ENCODE measurements at places on chromosomes 11 and 22. TPM values are rescaled to one million over a fixed set of nuclear protein-coding genes. Genes with fewer than 3 reads are reported as not detected.

DNA sequence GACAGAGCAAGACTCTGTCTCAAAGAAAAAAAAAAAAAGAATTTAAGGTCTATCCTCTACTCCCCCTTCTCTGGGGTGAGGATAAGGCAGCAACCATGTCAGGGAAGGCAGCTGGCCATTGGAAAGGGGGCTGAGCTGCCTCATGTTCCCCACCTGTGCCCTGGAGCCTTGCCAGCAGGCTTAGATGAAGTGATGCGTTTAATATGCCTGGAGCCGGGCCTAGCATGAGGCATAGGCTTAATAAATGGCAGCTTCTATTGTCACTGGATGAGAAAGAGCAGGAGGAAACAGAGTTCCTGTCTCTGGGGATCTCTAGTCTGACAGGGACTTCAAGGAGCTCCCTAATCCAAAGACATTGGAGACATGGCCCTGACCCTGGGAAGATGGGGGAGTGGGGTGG, 3.2 kb upstream of the KCNE3 start:
- DNase-seq: no peak

- no peak for DNase-seq
These were observed 40.5 kb upstream of the PITPNB start for GRCh38 chr22:27959335-27960090.

DNA sequence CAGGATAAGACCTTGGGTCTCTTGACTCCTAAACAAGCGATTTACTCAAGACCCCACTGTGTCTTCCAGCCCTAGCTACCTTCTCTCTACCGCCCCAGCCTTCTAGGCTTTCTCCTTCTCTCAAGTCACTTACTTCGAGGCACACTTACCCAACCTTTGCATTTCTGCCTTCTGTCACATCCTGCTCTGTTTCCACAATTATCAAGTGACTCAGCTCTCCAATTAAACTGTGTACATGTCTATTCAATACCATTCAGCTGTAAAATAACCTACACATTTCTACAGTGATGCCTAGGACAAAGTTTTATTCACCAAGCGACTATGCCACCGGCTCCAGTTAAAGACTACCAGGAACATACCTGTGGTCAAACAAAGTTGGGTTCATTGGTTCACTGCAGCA, 69.0 kb downstream of the LARGE1 start:
- no peak for DNase-seq

GRCh38 chr11:60422609-60423008, 6.8 kb upstream of the MS4A5 start:
- no peak for DNase-seq

- no peak for DNase-seq
These were observed 76.3 kb downstream of the NTM start for GRCh38 chr11:131446590-131447275.

- DNase-seq: no peak
These were observed 4.7 kb upstream of the ASCC2 start for GRCh38 chr22:29842740-29843139.

The CRKL gene
- total RNA-seq: 64.8 TPM

DNA sequence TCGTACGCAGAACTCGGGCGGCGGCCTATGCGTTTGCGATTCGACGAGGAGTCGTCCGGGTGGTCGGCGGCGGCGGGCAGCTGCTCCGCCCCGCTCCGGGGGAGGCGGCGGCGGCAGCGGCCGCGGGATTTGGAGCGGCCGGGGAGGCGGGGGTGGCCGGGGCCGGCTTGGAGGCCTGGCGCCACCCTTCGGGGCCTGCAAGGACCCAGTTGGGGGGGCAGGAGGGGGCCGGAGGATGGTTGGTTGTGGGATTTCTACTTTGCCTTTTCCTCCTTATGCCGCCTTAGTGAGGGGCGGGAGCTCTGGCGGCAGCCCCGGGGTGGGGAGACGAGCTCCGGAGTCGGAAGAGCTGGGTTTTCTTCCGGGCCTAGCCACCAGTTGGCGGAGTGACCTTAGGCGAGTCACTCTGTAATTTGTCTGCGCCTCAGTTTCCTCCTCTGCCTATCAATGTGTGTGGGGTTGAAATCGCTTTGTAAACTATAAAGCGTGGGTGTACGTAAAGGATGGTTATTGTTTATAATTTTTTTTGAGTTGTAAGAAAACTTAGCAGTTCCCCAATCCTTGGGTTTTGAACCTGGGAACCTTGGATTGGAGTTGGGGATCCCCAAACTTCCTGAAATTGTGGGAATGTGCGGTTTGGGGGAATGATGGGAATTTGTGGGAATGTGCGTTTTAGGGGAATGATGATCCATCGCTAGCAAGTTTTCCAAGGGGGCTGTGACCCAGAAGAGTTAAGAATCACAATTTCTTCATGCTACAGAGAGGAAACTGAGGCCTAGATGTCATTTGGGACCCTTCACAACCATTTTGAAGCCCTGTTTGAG, 679 bp downstream of the TUG1 start:
- peak; percentile 52 for DNase-seq

DNA sequence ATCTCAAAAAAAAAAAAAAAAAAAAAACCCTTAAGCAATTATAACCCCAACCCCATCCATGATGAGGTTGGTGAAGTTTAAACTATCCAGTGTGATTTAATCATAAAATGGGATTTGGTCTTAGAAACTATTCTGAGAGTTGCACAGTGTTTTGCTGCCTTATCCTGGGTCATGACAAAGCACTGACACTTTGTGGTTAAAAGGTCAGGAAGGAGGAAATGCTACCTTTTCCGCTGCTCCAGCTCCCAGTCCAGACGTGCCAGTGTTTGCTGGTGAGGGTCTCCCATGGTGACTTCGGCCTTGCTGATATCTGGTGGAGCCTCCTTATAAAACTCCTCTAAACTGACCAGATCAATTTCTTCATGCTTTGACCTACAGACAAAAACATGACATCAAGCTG, 14.5 kb downstream of the THOC5 start:
- DNase-seq: no peak

GRCh38 chr22:19238900-19239299, 52.6 kb downstream of the CLTCL1 start:
- DNase-seq: no peak

DNA sequence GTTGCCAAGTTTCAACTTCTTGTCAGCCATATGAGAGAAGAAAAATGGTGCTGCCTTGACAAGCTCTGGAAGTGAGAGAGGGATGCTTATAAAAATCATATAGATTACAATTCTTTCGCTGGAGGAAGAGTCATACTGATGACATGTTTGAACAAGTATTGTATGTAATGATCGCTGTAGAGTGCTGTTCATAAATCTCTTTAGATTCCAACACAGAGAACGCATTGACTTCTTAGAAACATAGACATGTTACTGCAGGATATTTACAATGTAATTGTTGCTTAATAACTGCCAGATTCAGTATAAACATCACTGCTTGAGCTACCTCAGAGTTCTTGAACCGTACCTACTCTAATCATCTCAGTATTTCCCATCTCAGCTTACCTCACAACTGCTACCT, 571.6 kb downstream of the LUZP2 start:
- no peak for DNase-seq

- no peak for DNase-seq
These were observed 43.3 kb downstream of the NOX4 start for GRCh38 chr11:89447845-89448244.

The NEFH gene
- 0.86 TPM for total RNA-seq

The VSIG10L2 gene
- total RNA-seq: 0.75 TPM

The KCNQ1 gene
- total RNA-seq: 63.0 TPM

- DNase-seq: no peak
These were observed 61.3 kb downstream of the PPME1 start for GRCh38 chr11:74232311-74232950.

GRCh38 chr11:91199866-91200265, 977.0 kb upstream of the CHORDC1 start:
- DNase-seq: no peak

DNA sequence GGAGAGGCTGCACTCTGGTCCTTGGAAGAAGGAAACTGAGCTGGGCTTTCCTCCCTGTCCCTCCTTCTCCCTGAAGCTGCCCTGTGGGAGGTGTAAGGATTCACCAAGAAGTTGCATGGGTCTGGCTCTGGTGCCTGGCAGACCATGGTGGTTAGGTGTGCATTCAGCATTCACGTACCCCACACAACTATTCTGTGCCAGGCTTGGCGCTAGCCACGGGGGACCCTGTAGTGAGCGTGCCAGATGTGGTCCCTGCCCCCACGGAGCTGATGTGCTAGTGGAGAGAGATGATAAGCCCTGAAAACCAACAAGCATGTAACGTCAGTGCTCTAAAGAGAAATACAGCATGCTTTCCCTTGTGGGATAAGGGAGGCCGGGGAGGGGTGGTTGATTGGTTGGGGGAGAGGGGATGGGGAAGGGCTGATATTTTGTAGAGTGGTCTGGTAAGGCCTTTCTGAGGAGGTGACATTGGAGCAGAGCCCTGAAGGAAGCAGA, 48.9 kb downstream of the CD82 start:
- no peak for DNase-seq

DNA sequence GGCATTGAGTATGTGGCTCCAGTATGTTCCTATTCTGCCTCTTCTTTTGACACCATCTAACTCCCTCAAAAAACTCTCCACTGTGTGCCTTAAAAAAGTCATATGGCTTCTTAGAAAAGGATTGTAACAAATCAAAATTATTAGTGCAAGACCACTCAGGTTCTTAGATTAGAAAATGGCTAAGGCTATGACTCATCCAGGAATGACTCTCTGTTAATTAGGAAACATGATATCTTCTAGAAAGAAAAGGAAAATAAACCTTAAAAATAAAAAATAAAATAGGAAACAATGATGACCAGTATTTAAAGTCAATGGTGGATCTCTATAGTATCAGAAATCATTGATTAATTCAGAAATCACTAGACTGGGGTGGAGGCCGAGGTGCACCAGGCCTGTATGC, 21.7 kb downstream of the SLC25A17 start:
- no peak for DNase-seq

- DNase-seq: peak; percentile 90
These were observed 59.6 kb downstream of the ST3GAL4 start for GRCh38 chr11:126415128-126415527.

DNA sequence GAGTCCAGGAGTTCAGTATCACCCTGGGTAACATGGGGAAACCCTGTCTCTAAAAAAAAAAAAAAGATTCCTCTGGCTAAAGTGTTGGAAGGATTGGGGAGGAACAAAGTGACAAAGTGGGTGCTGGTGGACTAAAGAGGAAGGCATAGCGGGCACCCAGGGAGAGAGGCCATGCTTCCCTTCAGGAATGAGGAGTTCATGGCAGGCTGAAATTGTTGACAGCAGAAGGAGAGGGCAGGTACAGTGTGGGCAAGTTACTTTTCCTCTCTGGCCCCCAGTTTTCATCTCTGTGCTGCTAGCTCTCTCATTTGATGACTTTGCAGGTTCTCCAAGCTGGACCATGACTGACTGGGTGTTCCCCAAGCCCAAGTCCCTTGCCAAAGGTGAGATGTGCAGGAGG, 4.4 kb upstream of the SYT13 start:
- no peak for DNase-seq

The IFITM5 gene
- total RNA-seq: not detected

GRCh38 chr11:46338988-46339666, 8.1 kb upstream of the DGKZ start:
- DNase-seq: no peak

- DNase-seq: no peak
These were observed 246.1 kb upstream of the CHORDC1 start for GRCh38 chr11:90468923-90469322.

DNA sequence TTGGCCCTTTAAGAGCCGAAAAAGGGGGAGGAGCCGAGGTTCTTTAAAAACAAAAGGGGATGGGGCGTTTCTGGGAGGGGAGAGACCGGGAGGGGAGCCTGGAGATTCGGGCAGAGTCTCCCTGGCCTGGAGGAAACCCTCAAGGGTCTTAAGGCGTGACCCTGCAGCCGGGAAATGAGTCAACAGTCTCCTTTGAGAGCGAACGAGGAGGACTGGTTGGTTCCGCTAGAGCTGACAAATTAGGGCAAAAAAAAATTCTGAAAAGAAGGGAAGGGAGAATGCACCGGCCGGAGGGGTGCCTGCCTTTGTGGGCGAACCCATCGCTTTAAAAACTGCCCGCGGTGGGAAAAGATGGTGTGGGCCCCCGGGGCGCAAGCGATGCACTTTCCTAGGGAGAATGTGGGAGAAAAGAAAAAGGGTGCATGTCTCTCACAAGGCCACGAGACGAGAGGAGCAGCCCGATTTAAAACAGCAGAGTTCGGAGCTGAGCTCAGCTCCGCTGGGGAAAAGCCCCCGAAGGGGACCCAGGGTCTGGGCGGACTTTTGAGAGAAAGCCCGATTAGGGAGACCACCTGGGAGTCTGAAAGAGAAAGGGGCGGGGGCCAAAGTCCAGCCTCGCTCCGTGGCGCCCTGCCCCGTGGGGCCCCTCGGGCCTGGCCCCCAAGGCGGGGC, 874 bp downstream of the ZFTA start:
- no peak for DNase-seq

DNA sequence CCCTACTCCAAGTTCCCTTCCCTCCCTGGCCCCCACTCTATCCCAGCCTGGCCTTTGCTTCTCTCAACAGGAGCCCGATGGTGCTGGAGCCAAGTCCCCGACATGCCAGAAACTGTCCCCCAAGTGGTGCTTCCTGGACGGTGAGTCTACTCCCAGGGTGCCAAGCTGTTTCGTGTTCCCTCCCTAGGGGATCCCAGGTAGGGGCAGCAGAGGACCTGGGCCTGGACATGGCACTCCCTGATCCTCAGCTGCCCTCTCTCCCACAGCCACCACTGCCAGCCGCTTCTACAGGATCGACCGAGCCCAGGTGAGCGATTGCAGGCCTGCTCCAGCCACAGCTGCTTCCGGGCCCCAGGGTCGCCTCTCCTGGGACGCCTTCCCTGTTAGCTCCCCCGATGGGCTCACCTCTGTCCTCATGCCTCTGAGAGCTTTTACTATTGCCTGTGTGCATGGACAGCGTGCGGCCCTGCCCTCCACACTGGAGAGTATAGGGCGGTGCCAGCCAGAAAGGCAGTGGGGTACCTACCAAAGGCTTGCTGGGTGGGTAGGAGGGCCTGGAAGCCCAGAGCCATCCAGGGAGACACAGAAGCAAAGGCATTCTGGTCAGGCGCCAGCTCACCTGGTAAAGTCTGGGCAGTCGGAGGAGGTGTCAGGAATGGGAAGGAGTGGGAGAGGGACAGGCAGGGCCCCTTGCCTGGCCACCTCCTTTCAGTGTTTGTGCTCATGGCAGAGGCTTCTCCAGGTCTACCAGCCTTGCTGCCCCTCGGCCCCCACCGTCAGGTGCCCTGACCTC, 5.0 kb upstream of the MDK start:
- DNase-seq: no peak

The TUBA8 gene
- 2.6 TPM for total RNA-seq

The KRTAP5-9 gene
- total RNA-seq: 10.3 TPM

DNA sequence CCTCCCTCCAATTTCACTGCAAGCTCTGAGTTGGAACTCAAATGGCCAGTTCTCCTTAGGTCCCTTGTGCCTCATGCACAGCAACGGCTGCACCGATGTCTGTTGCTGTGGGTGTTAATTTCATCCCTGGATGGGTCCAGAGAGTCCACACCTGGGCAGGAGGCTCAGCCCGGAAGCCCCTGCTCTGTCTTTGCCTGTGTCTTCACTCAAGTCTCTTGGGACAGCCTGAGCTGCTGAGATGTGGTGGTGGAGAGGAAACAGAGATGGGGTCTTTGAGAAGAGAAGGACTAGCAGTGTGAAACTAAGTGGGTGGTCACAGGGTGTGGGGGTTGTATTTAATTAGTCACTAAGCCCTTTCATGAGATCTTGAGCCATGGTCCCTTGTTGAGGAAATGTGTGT, 109.3 kb downstream of the NECTIN1 start:
- no peak for DNase-seq

GRCh38 chr11:120835601-120836228, 188.2 kb upstream of the TBCEL start:
- DNase-seq: no peak

- no peak for DNase-seq
These were observed 15.9 kb downstream of the CYP2D6 start for GRCh38 chr22:42114721-42115120.
